HuH-7.5 (cell line): ENCODE measurements at places on chromosomes 6 and 20.

- no peak for DNase-seq
These were observed 206.5 kb upstream of the ZNF184 start for GRCh38 chr6:27679308-27679963.

GRCh38 chr6:120005292-120005976 is 655.9 kb upstream of the MAN1A1 start:
- DNase-seq = no peak

- DNase-seq = no peak
These were observed 43.9 kb downstream of the NRN1 start for GRCh38 chr6:5962794-5963193.

- DNase-seq = no peak
These were observed 66.3 kb upstream of the BMP5 start for GRCh38 chr6:55941702-55942101.

DNA sequence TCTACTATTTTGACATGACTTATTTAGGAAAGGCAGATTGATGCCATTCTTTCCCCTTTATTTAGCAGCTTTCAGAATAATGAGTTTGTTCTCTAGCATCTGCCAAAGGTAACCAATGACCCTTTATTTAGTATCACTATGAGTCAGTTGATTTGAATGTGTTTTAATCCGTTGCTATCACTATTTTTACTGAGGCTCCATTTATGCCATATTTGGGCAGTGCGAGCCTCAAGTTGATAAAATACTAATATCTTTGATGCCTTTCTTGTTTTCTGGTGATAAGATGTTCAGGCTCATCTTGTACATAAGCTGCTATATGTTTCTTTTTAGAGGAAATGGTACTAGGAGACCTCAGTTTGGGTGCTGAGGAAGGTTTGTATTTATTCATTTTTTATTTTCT is 15.6 kb upstream of the NOTCH4 start:
- no peak for DNase-seq

GRCh38 chr6:117483004-117483644 is 650 bp downstream of the DCBLD1 start:
- DNase-seq = peak; percentile 53

DNA sequence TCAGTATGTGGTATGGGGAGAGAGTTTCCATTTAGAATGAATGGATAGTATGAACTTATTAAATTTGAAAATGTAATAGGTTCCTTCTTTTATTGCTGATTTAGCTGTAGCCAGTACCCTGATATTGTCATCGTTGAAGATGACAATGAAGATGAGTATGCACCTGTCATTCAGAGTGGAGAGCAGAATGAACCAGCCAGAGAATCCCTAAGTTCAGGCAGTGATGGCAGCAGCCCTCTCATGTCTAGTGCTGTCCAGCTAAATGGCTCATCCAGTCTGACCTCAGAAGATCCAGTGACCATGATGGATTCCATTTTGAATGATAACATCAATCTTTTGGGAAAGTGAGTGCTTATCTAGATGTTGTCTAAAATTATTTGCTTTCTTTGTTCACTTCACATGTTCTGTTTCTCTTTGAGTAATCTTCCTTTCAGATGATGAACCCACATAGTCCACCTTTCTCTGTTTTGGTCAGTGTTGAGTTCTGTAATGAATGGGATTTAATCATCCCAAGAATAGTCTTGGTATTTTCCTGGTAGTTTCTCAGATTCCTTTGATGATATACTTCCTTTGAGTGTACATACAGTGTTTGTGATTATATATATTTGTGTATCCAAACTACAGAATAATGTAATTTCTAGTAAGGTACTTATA is 23.3 kb downstream of the HSF2 start:
- no peak for DNase-seq

DNA sequence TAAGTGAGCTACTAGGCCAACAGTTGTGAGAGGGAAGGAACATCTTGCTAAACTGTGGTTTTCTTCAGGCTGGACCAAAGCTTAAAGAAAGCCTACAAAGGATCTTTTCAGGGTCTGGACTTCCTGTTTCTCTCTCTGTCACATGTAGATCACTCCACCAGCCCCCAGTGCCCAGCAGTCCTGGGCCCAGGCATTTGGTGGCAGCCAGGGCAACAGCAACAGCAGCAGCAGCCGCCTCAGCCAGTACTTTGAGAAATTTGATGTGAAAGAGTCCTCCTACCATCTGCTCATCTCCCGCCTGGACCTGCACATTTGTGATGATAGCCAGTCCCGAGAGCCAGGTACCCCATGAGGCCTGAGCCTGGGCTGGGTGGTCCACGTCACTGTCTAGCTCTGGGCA is 44.1 kb downstream of the BLTP3A start:
- no peak for DNase-seq

DNA sequence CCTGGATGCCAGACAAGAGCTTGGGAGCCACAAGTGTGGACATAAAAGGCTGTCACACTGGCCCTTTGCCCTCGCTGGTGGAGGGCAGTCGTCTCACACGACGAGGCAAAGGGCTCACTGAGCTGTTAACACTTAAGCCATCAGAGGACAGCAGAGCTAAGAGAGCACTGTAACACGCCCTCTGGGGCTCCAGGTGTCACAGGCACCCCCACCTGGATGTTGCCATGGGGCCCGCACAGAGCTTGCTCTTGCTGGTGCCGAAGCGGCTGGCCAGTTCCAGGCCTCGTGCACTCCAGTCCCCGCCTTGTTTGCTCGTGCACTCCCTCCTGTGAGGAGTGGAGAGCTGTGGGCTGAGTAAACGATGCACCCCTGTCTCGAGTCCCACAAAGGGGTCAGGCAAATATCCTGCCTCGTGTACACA is 37.4 kb downstream of the SLC35D3 start:
- DNase-seq = peak; percentile 36

GRCh38 chr6:151412909-151413308 is 21.6 kb upstream of the ZBTB2 start:
- no peak for DNase-seq

DNA sequence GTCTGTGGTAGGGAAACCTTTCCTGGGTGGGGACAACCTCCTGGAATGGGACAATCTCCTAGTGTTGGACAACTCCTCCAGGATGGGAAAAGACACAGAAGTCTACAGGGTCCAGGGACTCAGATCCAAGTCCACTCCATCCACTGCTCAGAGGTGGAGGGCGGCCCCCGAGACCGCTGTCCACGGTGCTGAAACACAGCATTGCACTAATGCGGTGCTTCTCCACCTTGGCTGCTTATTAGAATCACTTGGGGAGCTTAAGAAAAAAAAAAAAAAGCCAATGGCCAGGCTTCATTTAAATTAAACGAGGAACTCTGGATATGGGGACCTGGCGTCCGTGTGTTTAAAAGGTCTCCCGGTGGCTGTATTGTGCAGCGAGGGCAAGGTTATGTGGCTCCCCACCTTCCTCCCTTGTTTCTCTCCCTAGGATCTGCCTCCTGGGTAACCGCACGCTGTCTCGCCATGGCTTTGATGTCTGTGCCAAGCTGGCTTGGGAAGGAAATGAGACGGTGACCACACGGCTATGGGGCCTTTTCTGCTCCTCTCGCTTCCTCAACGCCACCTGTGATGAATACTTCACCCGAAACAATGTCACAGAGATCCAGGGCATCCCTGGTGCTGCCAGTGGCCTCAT is 12.0 kb downstream of the SLC12A5 start:
- DNase-seq = peak; percentile 79

GRCh38 chr6:47276377-47276776 is 33.3 kb downstream of the TNFRSF21 start:
- DNase-seq = no peak

GRCh38 chr20:21513181-21513663 is 642 bp downstream of the NKX2-2 start:
- peak; percentile 38 for DNase-seq

- no peak for DNase-seq
These were observed 10.8 kb downstream of the SGK1 start for GRCh38 chr6:134307075-134307474.

- no peak for DNase-seq
These were observed 46.3 kb downstream of the UNC5CL start for GRCh38 chr6:40992746-40993145.

GRCh38 chr6:30840084-30840934 is 44.0 kb upstream of the DDR1 start:
- DNase-seq = no peak

GRCh38 chr20:39674842-39675241 is 712.7 kb downstream of the DHX35 start:
- no peak for DNase-seq
